ENCODE measurements at places on chromosomes 12 and 14. TPM values are rescaled to one million over a fixed set of nuclear protein-coding genes. Genes with fewer than 3 reads are reported as not detected.

Gene TTC6
- polyA plus RNA-seq, result not detected

Gene NRIP2
- 4.9 TPM for polyA plus RNA-seq

- no peak overlapping the region for H3K27ac ChIP-seq
- no peaks in the 10 kb centered on the region for H3K4me1 ChIP-seq
- DNase-seq, result no peak
These were observed 55.9 kb downstream of the DYNC1H1 start for GRCh38 chr14:102020058-102020971.

Gene PLEKHG7
- polyA plus RNA-seq, result not detected

- H3K27ac ChIP-seq, result no peak overlapping the region
- H3K4me3 ChIP-seq, result no peak overlapping the region
- DNase-seq, result no peak
- no peaks in the 10 kb centered on the region for H3K4me1 ChIP-seq
- H3K27me3 ChIP-seq, result no peaks in the 10 kb centered on the region
These were observed 21.6 kb downstream of the KRT76 start for GRCh38 chr12:52755533-52755932.

- H3K27ac ChIP-seq, result no peak overlapping the region
- no peaks in the 10 kb centered on the region for H3K4me1 ChIP-seq
- DNase-seq, result no peak
- H3K27me3 ChIP-seq, result no peaks in the 10 kb centered on the region
- H3K4me3 ChIP-seq, result no peak overlapping the region
These were observed 292.6 kb downstream of the TTC8 start for GRCh38 chr14:89117012-89117411.

- peaks cover 9% of the 10 kb centered on the region for H3K4me1 ChIP-seq
- no peak overlapping the region for H3K4me3 ChIP-seq
- no peak overlapping the region for H3K27ac ChIP-seq
- H3K27me3 ChIP-seq, result no peaks in the 10 kb centered on the region
- no peaks in the 10 kb centered on the region for H3K36me3 ChIP-seq
These were observed 292.3 kb upstream of the E2F7 start for GRCh38 chr12:77357655-77358054.

Gene ARF3
- polyA plus RNA-seq, result 59.0 TPM

GRCh38 chr12:15996254-15996653 lies 85.1 kb downstream of the DERA start:
- no peak for DNase-seq
- H3K4me3 ChIP-seq, result no peak overlapping the region
- no peak overlapping the region for H3K27ac ChIP-seq
- H3K36me3 ChIP-seq, result no peaks in the 10 kb centered on the region
- no peaks in the 10 kb centered on the region for H3K27me3 ChIP-seq

GRCh38 chr12:95532851-95533250 lies 18.4 kb downstream of the USP44 start:
- DNase-seq, result no peak
- no peaks in the 10 kb centered on the region for H3K27me3 ChIP-seq
- H3K36me3 ChIP-seq, result no peaks in the 10 kb centered on the region
- no peaks in the 10 kb centered on the region for H3K4me1 ChIP-seq
- H3K27ac ChIP-seq, result no peak overlapping the region

DNA sequence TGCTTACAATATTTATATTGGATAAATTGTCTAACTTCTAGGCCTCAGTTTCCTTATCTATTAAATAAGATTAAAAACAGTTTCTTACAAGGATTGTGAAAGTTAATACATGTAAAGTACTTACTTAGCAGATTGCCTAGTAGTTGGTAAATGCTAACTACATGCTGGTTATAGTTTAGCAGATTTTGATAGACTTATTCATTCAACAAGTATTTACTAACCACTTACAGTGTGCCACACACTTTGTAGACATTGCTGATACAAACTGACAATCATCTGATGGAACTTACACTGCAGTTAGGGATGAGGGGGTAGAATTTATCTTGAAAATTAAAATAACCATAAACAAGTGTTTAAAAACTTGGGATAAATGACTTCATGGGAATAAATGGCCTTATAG lies 50.4 kb downstream of the ARID2 start:
- H3K27me3 ChIP-seq, result no peaks in the 10 kb centered on the region
- no peaks in the 10 kb centered on the region for H3K4me1 ChIP-seq
- H3K27ac ChIP-seq, result no peak overlapping the region
- H3K4me3 ChIP-seq, result no peak overlapping the region
- no peak for DNase-seq

Gene RNASE7
- polyA plus RNA-seq, result not detected

Gene NOVA1
- polyA plus RNA-seq, result 11.7 TPM

All from ovary (tissue), 10 donors.